ENCODE measurements at places on chromosomes 1 and 21.

DNA sequence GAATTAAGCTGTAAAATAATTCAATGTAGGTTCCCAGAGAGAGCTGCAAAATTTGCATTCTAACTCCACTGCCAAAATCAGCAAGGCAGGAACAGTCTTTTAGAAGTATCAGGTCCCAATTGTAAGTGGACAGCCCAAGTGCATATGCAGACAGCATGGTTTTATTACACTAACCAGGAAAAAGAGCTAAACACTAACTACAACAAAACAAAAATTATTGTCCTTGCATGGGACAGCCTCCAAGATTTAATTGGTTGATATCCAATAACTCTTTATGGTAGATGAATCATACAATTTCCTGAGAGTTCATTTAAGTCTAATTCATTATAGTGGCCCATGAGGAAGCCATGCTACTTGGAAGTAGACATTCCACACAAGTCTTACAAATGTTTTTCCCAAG, 154.3 kb upstream of the ZNF648 start:
- DNase-seq, result no peak

DNA sequence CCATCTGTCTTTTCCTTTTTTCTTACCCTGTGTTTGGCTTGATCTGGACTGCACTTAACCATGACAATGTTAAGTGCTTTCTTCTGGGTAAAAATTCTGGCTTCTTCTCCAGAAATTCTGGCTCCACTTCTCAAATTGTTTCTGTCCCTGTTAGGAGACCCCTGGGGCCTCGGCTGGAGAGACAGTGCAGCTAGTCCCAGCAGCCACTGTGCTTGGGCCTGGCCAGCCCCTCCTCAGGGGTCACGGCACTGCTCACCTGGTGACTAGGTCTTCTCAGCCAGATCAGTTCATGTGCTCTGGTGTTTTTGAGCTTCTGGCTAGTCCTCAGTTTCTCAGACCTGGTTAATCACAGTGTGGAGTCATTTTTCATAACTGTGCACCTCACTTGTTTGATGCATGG, 72.4 kb downstream of the ADARB1 start:
- no peak for DNase-seq

DNA sequence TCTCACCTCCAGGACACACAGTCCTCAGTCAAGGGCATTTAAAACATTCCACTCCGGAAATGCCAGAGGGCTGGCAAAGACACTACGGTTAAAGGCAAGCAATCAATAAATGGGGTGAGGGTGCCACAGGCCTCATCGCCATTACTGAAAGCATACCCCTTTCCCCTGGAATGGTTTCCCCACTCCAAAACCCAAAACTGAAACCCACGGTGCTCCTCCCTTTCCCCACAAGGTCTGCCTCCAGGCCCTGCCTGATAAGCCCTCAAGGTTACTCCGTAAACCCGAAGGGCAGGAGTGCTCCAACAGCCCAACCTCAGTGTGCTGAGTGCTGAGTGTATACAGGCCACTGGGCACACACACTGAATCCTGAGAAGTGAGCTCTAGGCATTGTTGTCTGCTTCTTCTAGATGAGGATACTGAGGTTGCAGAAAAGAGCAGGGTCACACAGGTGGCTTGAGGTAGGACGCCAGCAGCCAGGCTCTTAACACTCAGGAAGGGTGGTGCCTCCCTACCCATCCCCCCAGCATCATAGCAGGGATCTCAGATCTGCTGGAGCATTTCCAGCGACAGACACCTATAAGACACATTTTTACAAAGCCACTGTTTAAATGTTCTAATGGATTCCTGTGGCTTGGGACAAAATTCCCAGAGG, 29.0 kb downstream of the SSBP3 start:
- no peak for DNase-seq

DNA sequence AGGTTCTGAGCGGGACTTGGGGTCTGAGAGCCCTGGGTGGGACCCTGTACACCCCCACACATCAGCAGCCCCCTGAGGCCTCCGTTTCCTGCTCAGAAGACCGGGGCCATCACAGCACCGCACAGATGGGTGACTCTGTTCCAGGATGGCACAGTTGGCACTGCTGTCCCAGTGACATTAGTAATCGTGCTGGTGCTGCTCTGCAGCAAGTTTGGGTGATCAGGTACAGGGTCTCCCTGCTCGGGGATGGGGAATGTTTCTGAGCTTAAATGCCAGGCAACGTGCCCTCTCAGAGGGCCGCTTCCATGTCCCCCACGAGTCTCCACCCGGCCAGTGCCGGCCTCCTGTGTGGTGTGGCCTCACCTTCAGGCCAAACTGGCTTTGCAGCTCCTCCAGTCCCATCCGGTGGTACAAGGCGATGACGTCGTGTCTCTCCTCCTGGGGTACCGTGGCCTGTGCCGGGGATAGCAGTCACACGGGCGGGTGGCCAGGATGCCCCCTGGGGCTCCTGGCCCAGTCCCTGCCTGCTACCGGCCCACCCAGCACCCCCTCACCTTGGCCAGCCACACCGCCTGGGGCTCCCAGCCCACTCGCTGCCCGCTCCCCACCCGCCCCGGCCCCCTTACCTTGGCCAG, 17.1 kb downstream of the PRXL2B start:
- no peak for DNase-seq

DNA sequence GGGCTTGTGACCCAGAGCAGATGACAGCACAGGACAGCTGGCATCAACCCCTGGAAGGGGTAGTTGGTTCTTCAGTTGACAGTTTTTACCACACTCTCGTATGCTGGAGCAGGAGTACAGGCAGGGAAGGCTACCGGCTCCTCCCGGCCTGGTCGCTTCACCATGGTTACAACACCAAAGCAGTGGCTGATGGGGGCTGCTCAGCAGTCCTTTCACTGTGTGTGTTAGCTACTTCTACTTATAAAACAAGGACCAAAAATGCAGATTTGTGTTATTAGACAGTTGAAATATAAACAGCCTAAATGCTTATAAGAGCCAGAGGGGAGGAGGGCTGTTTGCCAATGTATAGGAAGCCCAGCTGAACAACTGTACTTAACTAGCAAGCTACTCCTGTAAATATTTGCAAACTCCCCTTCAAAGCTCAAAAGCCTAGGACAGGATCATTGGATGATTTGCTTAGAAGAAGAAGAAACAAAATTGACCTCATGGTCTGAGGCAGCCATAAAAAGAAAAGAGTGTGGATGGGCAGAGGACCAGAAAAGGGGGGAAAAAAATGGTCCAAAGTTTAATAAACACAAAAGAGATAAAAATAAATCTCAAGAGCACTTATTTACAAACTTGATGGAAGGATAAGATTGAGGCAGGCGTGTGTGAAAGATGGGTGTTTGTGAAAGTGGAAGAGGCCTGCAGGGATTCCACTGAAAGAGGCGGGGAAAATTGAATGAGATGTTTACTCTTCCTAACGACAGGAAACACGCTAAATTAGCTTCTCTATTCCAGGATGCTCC, 57.1 kb downstream of the TGFB2 start:
- DNase-seq, result no peak

DNA sequence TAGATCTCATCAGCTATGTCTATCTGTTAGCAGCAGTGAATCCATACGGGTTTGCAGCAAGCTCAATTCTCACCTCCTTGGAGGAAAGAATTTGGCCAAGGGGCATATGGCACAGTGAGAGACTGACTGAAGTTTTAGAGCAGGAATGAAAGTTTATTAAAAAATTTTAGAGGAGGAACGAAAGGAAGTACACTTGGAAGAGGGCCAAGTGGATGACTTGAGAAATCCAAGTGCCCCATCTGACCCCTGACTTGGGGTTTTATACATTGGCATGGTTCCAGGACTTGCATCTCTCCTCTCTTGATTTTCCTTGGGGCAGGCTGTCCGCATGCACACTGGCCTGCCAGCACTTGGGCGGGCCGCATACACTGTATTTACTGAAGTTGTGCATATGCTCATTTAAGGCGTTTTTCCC, 9.2 kb upstream of the OSBPL9 start:
- DNase-seq, result no peak

DNA sequence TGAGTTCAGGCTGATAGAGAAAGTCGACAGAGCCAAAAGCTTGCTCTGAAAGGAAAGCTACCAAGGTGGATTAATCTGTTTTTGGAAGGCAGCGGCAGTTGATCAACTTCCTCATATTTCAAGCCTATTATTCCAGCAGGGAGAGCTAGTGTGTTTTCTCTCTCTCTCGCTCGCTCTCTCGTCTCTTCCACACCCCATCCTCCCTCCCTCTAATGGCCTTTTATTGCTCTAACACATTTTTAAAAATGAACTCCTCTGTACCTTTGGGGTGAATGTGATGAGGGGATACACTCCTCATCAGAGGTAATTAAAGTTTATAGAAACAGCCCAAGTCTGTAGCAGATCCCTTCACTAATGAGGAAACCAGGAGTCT, 126.4 kb downstream of the CLIC6 start:
- no peak for DNase-seq

GRCh38 chr1:3139451-3139852, 70.4 kb downstream of the PRDM16 start:
- no peak for DNase-seq

DNA sequence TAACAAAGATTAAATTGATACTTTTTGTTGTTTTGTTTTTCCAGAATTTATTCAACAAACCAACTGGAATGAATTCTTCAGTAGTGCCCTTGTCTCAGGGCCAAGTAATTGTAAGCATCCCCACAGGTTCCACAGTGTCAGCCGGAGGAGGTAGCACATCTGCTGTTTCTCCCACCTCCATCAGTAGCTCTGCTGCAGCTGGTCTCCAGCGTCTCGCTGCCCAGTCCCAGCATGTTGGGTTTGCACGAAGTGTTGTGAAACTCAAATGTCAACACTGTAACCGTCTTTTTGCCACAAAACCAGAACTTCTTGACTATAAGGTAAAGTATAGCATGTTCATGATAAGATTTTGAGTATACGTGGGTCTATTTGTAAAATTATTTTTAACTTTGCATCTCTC, 118.5 kb downstream of the ZMYM4 start:
- DNase-seq, result no peak

GRCh38 chr1:53909946-53910345, 16.0 kb downstream of the DIO1 start:
- no peak for DNase-seq

DNA sequence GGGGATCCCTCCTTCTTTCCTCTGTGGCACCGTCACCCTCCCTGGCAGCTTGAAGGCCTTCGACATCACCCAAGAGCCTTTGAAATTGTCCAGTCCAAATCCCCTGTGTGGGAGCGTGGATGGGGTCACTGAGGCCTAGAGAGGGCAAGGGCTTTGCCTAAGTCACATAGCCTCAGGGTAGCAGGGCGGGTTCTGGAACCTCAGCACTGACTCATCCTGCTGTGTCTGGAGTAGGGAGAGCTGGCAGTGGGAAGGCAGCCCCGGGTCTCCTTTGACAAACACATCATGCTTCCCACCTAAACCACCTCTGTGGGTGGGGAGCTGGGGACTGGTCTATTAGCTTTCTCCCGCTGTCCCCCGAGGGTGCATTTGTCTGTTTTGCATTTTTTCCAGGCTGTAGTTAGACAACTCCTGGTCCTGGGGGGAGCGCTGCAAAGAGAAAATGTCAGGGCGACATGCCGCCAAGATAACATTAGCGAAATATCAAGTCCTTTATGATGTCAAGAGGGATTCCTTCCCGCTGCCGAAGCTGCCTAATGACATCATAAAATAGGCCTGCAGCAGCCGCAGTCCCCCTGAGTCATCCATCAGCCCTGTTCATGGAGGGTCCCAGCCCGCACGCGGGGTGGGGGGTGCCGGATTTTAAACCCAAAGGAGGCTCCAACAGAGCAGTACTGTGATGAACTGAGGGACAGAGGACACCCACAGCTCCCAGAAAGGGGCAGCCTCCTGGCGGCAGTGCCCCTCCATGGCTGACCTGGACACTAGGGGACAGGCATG, 77.0 kb upstream of the POU3F1 start:
- no peak for DNase-seq

DNA sequence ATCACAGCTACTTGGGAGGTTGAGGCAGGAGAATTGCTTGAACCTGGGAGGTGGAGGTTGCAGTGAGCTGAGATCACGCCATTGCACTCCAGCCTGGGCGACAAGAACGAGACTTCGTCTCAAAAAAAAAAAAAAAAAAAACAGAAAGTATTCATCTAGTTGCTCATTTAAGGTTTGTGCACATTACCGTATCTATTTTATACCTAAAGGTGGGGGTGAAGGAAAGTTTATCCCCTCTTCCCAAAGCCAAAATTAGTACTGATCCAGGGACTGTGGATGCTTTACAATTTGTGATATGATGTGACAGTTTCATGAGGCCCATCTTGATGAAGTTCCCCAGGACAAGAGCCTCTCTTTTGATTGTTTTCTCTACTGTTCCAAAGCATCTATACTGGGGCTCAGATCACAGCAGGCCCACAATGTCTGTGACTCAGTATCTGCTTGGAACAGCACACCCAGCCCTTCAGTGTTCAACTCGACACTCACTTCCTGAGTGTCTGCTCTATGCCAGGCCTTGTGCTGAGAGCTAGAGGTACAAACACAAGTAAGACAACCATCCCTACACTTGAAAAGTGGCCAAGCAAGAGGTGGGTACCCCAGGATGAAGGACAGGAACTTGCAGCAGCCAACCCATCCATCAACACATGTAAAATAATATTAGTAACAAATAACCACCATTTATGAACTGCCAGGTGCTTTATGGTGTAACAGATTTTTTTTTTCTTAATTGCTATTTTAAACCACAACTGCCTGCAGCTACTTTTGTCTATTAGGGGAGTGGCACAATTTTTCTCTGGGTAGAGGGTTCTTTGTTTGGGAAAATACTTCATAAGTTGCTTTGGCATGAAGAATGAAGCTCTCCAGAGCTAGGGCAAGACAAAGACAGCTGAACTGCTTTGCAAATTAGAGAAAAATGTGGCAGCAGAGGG, 29.0 kb upstream of the KHDRBS1 start:
- DNase-seq, result no peak

- DNase-seq, result no peak
These were observed 3.5 kb upstream of the ACP6 start for GRCh38 chr1:147673816-147674215.

Data from stimulated activated CD8-positive, alpha-beta memory T cell treated with anti-CD3 and anti-CD28 coated beads, Interleukin-4, amount 100 ng/mL, for 4 hours (primary cell).